ENCODE measurements at places on chromosomes 2 and 18.

- no peak for DNase-seq
These were observed 109.3 kb upstream of the SP5 start for GRCh38 chr2:170605862-170606261.

DNA sequence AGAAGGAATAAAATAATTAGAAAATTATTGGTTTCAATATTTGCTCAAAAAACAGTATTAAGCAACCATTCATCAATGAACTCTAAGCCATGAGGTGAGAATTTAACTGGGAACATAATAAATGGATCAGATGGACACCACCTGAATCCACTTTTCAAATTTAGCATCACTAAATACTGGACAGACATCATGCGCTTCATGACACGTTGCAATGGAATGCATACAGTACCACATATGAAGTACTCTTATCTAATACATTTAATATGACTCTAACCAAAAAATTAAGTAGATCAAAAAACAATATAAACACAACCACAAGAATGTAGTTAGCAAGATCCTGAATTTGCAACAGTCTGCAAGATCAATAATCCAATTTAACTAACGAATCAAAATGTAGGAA lies 76.6 kb downstream of the COBLL1 start:
- no peak for DNase-seq

DNA sequence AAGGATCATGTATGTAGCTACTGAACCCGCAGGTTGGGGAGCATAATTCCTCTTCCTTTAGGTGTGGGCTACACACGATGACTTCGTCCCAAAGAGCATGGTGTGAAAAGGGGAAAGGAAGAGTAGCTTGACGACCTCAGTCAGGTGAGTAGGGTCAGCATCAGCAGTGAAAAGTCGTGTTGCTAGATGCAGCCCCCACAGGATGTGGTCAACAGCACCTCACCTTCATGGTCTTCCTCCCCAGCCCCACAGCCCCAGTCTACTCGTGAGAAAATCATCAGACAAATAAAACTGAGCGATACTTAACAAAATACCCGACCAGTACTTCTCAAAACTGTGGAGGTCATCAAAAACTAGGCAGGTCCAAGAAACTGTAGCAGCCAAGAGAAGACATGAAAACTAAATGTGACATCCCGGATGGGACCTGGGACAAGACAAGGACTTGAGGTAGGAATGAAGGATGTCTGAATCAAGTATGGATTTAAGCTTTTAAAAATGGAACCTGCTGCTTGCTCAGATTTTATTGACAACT lies 77.5 kb upstream of the NFATC1 start:
- DNase-seq = no peak

GRCh38 chr2:133607679-133608078 lies 39.4 kb upstream of the NCKAP5 start:
- DNase-seq = no peak
